ENCODE measurements at places on chromosomes 5 and 9. TPM values are rescaled to one million over a fixed set of nuclear protein-coding genes. Genes with fewer than 3 reads are reported as not detected.

GRCh38 chr9:93057042-93057702 lies 1.3 kb upstream of the SUSD3 start:
- DNase-seq, result no peak

DNA sequence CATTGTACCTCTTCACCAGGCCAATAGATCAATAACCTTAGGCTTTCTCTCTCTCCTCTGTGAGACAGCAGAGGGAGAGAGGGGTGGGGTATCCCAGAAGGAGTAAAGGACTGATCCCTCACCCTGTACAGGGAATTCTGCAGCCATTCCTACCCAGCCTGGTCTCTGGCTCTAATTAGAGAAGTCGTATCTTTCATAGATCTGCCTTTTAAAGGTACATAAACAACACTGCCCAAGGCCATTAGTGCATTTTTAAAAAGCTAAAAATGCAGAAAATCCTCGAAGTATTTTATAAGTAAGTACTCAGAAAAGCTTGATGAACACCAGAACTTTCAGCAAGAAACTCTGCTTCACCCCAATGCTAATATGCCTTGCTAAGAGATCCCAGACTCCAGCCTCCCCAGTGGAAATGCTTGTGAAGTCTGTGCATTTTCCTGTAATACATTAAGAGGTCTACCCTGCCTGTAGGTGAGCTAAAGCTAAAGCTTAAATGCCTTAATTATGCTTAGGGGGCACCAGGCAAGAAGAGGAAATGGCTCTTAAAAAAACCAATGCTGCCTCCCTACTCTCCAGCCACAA lies 200.0 kb upstream of the ANKRD55 start:
- no peak for DNase-seq

DNA sequence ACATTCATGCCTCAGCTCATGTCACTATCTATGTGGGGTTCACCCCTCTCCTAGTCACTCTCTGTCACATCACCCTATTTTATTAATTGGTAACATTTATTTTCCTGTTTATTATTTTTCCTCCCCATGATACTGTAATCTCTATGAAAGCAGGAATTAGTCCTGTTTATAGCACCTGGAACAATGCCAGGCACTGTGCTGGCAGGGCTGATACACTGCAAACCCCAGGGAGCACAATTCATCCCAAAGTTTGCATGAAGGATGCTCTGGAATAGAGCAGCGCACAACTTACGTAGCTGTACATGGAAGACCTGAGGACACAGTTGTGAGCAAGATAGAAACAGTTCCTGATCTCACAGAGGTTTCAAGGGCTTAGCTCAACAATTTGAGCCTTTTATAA lies 103.2 kb downstream of the NSG2 start:
- DNase-seq, result no peak

GRCh38 chr5:94173100-94173499 lies 431.7 kb upstream of the POU5F2 start:
- no peak for DNase-seq

- no peak for DNase-seq
Observed at GRCh38 chr5:17079562-17079961, 137.9 kb upstream of the BASP1 start.

DNA sequence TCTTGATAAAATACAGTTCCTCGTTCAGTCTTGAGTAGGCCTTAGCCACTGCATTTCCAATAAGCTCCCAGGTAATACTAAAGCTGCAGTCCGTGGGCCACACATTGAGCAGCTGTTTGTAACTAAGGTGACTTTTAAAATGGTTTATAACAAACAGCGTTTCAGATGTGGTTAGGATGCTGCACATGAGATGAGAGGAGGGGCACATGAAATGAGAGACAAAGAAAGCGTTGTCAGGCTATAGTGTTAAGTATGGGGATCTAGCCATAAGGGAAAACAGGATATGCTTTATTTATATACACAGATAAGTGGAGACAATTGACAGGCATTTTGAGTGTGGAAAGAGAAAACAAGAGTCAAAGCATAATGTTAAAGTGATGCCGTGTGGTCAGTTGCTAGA lies 89.9 kb downstream of the PAM start:
- DNase-seq, result no peak

GRCh38 chr5:167332309-167332708 lies 959.1 kb upstream of the WWC1 start:
- DNase-seq, result no peak

DNA sequence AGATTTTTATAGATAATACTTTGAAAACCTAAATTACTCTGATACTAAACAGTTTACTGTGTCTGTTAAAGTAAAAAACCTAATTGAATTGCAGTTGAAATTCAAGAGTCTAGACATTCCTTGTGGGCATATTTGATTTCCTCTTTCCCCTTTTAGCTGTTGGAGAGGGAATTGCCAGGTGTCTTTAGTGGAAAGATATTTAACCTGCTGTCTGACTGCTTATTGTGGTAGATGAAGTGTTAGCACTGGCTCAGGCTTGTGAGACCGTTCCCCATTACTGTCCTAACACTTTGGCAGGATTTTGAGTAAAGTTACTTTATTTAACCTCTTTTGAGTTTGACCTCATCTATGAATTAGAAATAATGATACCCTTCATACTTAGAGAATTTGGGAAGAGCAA lies 16.4 kb downstream of the MAP3K1 start:
- DNase-seq, result no peak

- no peak for DNase-seq
Observed at GRCh38 chr9:68548241-68548640, 7.6 kb upstream of the TMEM252 start.

DNA sequence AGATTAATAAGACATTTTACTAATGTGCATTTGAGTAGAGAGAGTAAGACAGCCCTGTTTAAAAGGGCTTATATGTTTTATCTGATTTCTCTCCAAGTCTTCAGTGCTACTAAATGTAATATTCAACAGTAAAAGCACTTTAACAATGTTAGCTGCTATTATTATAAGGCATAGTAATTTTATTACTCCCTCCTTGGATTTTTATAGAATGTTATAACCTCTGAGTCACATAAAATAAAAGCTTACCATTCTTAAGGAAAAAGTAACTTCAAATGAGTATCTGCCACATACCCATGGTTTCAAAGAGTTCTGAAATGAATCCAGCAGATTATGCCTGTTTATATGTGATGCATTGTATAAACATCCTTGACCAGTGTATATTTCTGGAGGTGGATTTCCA lies 19.0 kb downstream of the SPDL1 start:
- no peak for DNase-seq

GRCh38 chr5:178385496-178385890 lies 152.9 kb upstream of the PHYKPL start:
- no peak for DNase-seq

- DNase-seq, result no peak
Observed at GRCh38 chr5:4942831-4943178, 197.3 kb upstream of the ADAMTS16 start.

BICD2 gene
- 32.3 TPM for total RNA-seq

STING1 gene
- 261 TPM for total RNA-seq

ENC1 gene
- total RNA-seq, result 2.4 TPM
